ENCODE measurements at places on chromosomes 5 and 9.
A peak's percentile ranks its signal among the peaks of the same experiment; 100 is the strongest.

GRCh38 chr5:31485376-31486207, 46.3 kb downstream of the DROSHA start:
- DNase-seq, result no peak

DNA sequence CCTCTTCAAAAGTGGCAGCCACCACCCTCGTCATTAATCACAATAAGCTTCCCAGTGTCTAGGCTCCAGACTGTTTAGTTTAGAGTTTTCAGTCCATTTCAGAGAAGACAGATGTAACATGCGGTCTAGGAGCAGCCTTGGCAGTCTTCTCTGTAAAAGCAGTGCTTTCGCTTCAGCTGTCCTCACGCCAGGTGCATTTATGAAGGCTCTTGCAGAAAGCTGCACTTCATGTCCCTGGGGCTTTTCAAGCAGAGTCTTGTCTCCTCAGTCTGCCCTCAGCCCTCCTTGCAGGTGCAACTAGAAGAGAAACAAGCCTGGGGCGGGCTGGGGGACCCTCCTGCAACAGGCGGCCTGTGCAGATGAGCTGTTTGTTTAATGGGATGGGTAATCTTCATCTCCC, 281.9 kb downstream of the DRD1 start:
- no peak for DNase-seq

GRCh38 chr5:116340799-116341198, 233.8 kb downstream of the SEMA6A start:
- no peak for DNase-seq

GRCh38 chr5:149161026-149161687, 19.9 kb downstream of the ABLIM3 start:
- DNase-seq, result no peak

DNA sequence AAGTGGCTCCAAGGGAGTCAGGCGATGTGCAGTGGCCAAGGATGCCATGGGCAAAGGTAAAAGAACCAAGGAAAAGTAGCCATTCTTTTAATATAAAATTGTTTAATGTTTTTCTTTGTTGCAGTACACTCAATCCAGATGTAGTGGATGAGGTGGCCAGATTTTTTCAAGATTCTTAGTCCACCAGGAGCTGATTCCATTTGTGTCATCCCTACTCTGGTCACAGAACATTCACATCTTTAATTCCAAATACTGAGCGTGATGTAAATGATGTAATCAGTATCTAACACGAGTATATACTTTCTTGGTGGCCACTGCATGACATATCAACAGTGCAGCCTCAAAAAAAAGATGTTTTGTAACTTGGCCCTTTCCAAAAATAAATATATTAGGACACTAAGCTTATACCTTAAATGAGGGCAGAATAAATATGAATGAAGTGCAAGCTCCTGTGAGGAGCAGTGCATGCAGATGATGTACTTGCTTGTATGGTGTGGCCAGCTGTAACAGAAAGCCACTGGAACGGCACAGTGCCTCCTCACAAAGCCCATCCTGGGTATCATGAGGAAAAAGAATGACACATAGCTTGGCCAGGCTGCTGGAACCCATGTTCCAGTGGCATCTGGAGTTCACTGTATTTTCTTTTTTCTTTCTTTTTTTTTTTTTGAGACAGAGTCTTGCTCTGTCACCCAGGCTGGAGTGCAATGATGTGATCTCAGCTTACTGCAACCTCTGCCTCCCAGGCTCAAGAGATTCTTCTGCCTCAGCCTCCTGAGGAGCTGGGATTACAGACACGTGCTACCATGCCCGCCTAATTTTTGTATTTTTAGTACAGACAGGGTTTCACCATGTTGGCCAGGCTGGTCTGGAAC, 6.5 kb upstream of the SPATA24 start:
- no peak for DNase-seq

GRCh38 chr9:24144796-24145195, 318.8 kb upstream of the ELAVL2 start:
- DNase-seq, result no peak

DNA sequence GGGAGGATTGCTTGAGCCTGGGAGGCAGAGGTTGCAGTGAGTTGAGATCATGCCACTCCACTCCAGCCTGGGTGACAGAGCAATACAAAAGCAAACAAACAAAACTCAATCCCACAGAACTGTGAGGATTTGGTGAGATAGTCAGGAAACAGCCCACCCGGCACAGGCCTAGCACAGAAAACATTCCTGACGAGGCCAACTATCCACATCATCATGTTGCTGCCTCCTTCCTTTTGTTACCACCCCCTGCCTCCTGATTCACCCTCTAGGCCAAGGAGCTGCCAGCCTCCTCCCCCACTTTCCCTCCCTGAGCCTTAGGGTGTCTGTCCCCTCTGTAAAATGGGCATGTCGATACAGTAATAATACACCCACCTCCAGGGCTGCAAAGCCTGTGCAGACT, 39.0 kb downstream of the STK10 start:
- peak; percentile 95 for DNase-seq

DNA sequence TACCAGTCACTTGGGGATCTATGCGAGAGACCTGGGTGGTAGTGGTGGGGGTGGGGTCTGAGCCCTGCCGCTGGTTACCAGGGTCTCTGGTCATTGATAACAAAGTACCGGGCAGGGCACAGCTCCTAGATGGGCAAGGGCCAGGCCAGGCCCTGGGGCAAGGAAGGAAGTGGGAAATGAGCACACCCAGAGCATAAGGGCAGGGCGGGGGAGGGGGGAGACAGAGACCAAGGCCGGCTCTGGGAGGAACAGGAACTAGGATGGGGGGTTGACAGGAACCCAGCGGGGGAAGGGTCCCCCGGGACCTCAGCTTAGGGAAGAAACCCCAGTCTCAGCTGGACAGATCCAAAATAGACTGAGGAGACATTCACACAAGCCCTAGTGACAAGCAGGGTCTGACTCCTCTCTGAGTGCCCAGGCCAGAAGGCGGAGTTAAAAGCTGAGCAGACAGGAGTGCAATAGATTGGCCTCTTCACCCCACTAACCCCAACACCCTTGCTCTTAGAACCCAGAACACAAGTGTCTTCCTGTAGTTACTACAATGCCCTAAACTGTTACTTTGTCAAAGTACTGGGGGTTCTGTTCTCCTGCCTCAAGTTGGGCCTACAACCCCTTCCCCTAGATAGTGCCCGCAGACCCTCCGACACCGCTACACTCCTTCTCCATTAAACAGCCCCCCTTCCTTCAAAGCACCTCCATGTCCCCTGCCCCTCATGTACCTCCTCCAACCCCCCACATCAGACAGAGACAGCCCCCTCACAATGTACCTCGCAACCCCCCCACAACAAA, 628 bp downstream of the ATOSB start:
- no peak for DNase-seq

- no peak for DNase-seq
Measured at GRCh38 chr5:44358421-44358820, 30.8 kb downstream of the FGF10 start.

DNA sequence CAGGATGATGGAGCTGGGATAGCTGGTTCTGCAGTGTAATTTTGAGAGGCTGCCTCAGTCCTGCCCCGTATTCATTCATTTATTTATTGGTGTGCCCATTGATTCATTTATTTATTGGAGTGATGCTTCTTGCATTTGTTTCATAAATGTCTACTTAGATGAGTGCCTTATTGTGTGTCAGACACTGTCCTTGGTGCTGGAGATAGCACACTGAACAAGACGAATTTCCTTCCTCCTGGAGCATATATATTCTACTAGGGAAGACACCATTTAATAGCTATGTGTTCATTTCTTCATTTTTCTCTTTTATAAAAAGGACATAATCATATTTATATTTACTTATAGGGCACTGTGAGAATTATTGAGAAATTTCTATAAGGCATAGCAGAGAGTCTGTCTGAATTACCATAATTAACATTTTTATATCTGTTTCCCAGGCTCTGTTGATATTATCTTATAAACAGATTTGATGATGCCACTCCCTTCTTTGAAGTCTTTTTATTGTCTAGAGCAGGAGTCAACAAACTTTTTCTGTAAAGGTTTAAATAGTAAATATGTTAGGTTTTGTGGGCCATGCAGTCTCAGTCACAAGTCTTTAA, 433.9 kb upstream of the ZNF608 start:
- no peak for DNase-seq

DNA sequence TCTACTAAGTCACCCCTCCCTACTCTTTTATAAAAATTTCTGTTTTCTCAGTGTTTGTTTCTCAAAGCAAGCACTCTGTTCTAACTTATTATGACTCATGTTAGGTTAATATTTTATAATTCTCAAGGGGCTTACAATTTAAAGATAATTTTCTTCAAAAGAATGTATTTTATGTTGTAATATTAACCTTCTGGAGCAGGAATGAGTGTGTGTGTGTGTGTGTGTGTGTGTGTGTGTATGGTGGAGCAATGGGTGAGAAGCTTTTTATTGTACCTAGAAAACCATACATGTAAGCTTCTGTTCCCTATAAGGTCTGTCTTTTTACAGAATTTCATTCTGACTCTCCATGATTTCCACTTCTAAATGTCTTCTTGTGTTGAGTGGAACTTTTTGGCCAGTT, 63.0 kb downstream of the PBX3 start:
- DNase-seq, result no peak

DNA sequence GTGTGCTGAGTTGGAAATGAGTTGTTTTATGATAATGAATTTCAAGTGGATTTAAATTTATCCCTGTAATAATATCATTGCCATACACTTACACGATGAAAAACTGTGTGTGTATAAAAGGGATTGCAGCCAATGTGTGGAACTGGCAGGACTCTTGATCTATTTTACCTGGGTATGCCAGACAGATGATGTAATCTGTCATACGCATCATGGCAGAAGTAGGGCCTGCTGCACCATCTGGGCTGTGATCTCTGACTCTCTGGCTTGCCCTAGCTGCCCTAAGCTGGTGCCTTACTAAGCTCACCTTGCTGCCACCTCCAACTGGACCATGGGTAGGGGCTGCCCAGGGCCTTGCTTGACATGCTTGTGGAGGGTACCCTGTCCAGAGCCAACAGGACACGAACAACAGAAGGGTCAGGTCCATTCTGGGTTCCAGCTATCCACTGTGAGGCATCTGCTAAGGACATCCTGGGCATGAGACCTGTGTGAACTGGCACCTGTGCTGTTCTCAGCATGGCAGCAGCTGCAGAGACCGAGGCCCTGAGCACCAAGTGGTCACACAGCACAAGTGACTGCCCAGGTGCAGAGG, 184.2 kb downstream of the FSTL4 start:
- DNase-seq, result no peak

DNA sequence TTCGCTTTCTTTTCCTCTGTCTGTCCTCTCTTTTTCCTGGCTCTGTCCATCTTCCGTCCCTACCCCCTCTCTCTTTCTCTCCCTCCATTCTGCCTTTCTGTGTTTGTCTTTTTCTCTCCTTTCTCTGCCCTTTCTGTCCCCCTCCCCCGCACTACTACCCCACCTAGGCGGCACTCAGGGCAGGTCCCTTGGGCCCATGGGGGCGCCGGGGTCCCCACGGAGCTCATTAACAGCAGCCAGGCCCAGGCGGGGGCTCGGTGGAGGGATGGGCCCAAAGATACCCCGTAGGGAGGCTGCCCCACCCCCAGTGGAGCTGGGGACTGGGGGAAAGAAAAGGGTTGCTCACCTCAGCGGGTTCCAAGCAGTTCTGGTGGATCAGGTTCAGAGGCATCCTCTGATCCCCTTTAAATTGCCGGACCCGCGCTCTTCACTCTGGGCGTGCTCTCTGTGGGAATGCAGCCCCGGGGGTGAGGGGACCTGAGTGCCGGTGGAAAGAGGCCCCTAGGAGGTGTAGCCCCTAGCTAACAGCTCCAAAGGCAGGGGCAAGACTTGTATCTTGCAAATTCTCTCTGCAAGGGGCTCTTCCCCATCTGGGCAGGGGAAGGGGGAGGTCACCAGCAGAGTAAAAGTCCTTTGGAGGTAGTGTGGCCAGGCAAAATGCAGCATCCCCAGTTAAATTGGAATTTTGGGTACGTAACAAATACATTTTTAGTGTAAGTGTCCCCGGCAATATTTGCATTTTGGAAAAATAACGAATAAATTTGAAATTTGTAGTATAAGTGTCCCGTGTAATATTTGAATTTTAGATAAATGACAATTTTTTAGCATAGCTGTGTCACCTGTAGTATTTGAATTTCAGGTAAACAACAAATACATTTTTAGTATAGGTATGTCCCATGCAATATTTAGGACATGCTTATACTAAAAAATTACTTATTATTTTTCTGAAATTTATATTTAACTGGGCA, 7.4 kb downstream of the LHX2 start:
- no peak for DNase-seq

DNA sequence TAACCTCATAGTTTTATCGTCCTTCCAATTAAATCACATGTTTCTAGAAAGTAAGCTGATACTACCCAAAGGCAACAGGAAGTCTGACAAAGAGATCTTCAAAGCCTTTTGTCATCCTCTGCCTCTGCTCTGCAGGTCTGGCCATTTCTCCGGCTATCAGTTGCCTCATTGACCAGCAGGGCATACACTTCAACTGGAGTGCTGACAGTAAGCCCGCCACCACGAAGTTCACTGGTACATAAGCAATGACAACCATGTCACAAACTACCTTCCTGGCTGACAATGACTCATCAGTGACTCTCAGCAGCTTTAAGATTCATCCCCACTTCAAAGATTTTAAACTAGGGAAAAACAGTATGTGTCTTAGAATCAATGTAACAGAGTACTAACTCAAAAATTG, 20.6 kb downstream of the SPTLC1 start:
- DNase-seq, result no peak

DNA sequence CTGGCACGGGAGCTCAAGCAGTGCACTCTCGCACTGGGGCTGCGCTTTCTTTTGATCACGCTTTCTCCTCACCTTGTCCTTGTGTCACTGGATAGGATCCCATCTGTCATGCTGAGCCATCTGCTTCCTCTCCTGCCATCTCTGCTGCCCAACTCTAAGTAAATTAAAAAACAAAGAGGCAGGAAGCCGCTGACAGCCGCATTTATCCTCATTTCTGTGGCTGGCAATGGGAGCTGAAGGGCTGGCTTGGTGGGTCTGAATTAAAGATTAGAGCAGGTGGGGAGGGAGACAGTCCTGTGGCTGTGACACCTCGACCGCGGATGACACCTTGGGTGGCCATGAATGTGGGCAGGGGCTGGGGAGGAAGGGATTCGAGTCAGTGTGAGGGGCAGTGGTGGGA, 159.2 kb upstream of the ALDH1B1 start:
- no peak for DNase-seq

GRCh38 chr5:149664083-149664482, 66.0 kb upstream of the PPARGC1B start:
- no peak for DNase-seq

GRCh38 chr5:132268769-132269551, 11.5 kb downstream of the PDLIM4 start:
- peak; percentile 95 for DNase-seq

- no peak for DNase-seq
Measured at GRCh38 chr9:130159057-130159456, 13.1 kb upstream of the NCS1 start.

- DNase-seq, result peak; percentile 27
Measured at GRCh38 chr5:152505442-152506042, 100.5 kb upstream of the NMUR2 start.

- DNase-seq, result no peak
Measured at GRCh38 chr5:115522832-115523403, 21.7 kb downstream of the FEM1C start.

DNA sequence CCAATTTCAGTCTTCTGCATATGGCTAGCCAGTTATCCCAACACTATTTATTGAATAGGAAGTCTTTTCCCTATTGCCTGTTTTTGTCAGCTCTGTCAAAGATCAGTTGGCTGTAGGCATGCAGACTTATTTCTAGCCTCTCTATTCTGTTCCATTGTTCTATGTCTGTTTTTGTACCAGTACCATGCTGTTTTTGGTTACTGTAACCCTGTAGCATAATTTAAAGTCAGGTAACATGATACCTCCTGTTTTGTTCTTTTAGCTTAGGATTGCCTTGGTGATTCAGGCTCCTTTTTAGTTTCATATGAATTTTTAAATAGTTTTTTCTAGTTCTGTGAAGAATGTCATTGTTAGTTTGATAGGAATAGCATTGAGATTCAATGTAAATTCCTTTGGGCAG, 104.9 kb upstream of the SLCO6A1 start:
- DNase-seq, result no peak

Data from SJSA1 (cell line).